Ureter (tissue), 1 donor: ENCODE measurements at places on chromosomes 5 and 9. TPM values are rescaled to one million over a fixed set of nuclear protein-coding genes. Genes with fewer than 3 reads are reported as not detected.

- DNase-seq = no peak
These were observed 4.0 kb downstream of the IL13 start for GRCh38 chr5:132662004-132662401.

GRCh38 chr9:92610470-92611420 is 59.2 kb downstream of the IPPK start:
- no peak for DNase-seq

The ZFP2 gene
- total RNA-seq = 3.0 TPM

DNA sequence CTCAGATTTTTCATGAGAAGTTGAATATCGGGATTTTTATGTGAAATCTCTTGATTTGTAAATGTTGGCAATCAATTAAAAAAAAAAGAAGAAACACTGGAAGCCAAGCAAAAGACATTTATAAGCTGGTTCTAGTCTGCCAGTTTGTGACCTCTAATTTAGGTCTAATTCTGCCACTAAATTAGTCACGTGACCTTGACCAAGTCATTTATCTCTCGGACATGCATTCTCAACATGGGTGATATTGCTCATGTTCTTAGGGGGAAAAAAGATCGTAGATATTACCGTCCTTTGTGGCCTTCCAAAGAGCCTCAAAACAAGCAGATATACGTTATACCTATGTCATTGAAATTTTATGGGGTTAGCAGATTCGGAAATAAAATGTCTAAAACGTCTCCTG is 52.9 kb upstream of the PTPDC1 start:
- DNase-seq = no peak

The OR4F3 gene
- total RNA-seq = not detected

DNA sequence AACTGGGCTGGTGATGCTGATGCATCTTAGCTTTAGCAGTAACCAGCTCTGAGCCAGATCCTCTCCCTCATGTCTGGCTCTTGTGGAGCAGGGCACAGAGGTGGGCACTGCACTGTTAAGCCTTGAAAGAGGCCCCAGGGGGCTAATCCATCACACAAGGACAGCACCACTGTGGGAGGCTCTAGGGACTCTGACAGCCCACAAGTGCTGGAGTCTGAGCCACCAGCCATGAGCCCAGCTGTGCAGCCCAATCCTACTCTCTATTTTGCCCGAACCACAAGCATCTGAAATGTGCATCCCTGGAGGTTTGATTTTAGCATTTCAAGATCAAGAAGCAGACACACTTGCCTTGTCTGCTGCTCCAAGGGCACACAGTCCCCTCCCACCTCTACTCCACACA is 407.1 kb upstream of the TRPC7 start:
- DNase-seq = no peak

- DNase-seq = no peak
These were observed 67.6 kb upstream of the RASEF start for GRCh38 chr9:83130541-83130940.

DNA sequence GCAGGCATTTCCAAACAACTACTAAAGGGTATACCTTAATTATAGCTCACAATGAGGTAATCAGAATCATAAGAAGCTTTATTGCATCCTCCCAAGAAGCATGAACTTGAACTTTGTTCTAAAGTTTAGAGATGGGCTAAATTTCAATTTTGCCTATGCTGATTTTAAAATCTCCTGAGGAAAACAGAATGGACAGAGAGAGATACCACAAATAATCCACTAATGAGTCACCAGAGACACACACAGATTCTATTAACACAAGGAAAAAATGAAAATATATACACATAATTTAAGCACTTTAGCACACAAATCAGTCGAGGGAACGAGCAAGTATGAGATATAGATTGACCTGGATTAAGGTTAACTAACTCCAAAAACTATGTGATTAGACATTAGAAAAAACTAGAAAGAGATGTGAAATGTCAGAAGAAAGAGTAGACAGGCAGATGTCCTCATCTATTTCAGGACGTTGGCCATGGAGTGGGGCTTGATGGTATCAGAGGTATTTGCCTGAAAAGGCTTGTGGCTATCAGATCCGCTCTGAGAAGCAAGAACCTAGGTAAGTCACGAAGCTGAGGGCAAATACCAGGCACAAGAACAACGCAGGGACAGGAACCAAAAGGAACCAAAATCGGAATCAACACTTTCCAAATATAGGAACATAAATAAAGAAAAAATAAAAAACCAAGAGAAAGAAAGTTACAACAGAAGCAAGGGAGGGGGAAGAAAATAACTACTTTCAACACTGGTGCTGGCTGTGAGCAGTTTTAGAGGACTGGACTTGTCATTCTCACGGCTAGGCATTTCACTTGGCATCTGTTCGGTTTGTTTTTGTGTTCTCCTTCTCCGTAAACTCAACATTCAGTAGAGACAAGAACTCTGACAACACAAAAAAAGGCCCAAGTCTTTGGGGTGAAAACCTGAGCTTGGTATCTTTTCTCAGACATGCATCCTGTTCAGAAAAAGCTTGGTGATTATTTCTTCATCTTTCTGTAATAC is 294.6 kb upstream of the PUM3 start:
- DNase-seq = no peak

- peak; percentile 62 for DNase-seq
These were observed 79.4 kb downstream of the ESM1 start for GRCh38 chr5:54905942-54906537.

The PCDHA5 gene
- total RNA-seq = 0.49 TPM
